ENCODE measurements at places on chromosomes 2 and 18.
A peak's percentile ranks its signal among the peaks of the same experiment; 100 is the strongest.

DNA sequence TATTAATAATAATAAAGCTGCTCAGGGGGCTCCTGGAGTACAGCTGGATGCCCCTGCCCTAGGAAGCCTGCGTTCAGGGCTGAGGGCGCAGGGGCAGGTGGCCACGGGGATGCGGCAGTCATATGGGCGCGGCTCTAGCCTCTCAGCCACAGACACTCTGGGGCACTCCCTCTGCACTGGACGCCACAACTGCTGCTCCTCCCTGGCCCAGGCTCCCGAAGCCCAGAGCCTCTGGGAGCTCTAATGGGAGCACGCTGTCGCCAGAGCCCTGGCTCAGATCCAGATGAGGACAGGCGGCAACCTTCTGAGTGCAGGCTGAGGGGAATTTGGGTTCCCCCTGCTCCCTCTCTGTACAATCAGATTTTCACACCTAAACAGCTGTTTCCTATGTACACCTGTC, 93.6 kb downstream of the MTCL1 start:
- DNase-seq = peak; percentile 40

GRCh38 chr2:221289389-221289788, 282.7 kb downstream of the EPHA4 start:
- no peak for DNase-seq

DNA sequence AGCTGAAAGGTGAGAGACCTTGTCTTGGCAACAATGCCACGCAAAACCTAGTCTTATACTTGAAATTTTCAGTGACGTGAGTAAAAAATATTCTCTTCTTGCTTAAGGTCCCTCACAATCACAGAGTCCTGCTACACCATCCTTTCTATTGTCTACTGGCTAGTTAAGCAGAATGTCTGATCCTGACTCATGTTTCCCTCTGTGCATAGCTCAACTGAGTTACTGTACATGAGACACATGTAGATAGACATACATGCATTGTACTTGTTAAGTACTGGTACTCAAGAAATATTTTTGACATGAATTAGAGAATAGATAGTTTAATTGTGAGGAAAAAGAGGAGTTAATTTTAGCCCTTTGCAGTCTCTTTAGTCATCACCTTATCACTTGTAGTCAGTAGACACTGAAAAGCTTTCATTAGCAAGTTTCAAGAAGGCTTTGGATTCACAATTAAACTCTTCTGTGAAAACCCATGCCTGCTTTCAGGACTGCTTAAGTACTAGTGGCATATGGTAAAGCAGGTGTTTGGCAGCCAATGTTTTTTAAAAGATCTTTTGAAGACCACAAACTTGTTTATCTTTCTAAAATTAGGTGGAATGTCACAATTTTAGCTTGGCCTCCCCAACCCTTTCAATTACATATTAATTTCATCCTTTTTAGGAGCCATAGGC, 158.7 kb upstream of the CCDC150 start:
- peak; percentile 29 for DNase-seq

GRCh38 chr2:95240091-95240490, 32.8 kb downstream of the ZNF892 start:
- DNase-seq = no peak

GRCh38 chr2:119240311-119241204, 16.9 kb downstream of the STEAP3 start:
- DNase-seq = peak; percentile 98

DNA sequence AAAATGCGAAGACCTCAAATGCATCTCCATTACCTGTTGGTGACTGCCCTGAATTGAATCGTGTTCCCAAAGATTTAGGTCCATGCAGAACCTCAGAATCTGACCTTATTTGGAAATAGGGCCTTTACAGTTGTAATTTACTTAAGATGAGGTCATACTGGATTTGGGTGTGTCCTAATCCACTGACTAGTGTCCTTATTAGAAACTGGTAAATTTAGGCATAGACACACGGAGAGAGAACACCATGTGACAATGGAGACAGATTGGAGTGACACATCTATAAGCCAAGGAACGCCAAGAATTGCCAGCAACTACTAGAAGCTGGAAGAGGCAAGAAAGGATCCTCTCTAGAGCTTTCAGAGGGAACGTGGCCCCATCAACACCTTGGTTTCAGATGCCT, 203.1 kb downstream of the SMAD2 start:
- DNase-seq = no peak

DNA sequence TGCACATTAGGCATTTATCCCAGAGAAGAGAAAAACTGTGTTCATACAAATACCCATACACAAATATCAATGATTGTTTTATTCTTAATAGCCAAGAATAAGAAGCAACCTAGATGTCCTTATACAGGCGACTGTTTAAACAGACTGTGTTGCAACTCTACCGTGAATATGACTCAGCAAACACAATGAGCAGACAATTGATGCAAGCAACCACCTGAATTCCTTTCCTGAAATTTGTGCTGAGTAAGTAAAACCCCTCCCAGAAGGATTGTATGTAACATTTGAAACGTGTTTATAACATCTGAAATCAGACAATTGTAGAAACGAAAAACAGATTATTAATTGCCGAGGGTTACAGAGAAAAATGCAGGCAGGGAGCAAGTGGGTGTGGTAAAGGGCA, 621.9 kb upstream of the SOX11 start:
- DNase-seq = peak; percentile 80

DNA sequence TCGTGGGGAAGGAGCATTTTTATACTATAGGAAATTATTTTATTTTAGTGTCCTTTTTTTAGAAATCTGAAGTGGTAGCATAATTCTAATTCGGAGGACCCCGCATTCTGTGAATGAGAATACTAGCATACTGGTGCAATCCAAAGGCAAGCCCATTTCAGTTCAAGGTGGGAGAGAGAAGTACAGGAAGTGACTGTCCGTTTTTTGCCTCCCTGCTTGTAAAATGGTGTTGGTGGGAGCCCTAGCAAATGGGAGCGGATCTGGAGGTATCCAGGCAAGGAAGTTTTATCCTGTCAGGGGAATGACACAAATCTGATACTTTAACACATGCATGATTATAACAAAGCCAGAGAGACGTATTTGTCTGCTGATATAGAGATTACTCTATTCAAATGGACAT, 141.7 kb downstream of the ESCO1 start:
- DNase-seq = no peak

DNA sequence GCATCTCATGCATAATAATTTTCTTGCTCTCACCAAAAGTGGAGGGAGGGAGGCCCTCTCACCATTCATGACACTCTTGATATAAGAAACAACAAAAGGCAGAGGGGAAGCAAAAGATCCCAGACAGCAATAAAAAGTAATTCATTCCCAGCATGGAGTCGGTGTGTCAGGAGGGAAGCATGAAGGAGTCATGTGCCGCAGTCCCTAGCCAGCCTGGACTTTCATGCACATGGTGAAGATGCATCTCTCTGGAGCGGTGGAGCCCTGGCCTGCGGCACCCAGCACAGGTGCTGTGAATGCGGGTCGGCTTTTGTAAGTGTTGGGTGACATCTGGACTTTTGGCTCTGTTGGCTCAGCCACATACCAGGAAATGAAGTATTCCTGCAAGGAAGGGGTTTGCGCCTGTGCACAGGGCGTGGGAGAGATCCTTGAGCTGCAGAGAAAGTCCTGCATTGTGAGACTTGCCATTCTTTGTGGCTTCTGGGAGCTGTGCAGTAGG, 119.4 kb downstream of the COPS8 start:
- no peak for DNase-seq

- DNase-seq = no peak
Measured at GRCh38 chr18:64027931-64028695, 58.2 kb downstream of the SERPINB8 start.

DNA sequence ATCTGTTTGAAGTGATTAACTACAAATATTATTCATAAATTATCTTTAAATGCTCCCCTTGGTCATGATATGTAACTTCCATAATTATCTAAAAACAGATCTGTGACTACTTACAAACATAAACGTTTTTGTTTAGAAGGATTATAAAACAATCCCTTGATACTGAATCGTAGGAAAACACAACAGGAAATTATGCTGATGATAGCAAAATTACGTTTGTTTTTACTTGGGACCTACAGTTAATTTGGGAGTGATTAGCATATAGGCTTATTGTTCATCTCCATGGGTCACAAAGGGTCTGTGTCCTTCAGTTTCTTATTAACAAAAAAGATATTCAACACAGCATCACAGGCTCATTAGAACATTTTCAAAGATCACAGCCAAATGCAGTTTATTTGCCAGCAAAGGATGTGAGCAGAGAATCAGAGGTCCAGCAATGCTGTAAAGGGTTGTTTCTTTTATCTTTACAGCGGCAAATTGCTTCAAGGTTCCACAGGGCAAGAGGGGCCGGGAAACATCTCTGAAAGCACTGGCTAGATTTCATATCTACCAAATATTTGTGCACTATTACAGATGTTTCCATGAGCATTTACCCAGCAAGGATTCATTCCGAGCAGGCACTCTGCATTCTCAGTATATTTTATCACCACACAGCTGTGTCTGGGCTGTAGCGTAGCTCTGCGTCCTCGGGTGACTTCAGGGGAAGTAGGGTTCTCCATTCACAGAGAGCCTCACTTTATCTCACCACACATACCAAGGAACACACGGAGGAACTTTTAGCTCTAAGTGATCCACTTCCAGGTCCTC, 4.1 kb downstream of the CCDC195 start:
- DNase-seq = no peak

DNA sequence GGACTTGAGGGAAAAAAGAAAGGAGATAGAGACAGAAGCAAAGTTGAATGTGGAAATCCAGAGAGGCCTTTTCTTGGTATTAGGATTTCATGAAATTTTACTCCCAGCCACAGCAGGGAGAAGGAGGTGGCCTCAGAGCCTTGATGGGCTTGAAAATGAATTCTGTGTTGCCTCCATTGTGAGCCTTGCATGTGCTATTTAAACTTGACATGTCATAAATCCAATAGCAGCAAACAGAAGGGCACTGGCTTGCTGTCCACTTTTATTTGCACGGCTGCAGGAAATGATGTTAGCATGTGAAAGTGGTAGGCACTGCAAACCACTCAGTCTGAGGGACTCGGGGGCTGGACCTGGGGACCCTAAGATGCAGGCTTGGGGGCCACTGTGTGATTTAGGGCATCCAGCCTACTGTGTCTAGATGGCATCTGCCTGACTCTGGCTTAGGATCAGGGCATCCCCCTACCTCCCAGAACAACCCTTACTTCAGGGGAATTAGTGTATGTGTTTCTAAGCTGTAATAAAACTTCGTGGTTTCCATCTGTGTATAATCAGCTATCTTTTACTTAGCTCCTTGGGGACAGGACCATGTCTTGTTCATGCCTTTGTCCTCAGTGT, 139.1 kb upstream of the SKOR2 start:
- no peak for DNase-seq

GRCh38 chr2:146873056-146873455, 971.8 kb upstream of the ACVR2A start:
- no peak for DNase-seq

- no peak for DNase-seq
Measured at GRCh38 chr2:134177351-134177931, 76.4 kb upstream of the MGAT5 start.

DNA sequence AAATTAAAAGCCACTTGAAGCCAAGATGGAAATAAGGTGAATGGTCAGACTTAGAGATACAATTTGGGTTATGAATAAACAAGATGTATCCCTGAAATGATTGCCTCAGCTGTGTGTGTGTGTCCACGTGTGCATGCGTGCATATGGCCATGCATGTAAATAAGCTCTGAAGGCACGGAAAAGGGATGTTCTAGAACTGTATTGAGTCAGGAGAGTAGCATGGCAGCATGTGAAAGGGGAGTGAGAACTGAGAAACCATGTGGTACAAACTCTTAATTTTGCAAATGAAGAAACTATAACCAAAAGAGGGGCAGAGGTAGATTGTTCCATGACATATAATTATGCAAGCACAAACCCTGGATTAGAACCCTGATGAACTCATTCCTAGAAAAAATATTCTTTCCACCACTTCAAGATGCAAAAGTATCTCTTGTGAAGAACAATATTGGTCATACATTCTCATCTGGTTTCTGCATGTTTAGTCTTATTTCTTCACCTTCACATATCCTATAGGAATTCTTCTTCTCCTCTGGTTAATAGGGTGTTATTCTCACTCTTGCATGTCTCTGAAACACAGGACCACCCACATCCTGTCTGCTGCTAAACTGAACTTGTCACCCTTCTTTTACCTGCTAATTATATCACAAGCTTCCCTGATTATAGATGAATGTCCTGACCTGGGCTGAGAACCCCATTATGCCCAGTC, 455.8 kb downstream of the SETBP1 start:
- no peak for DNase-seq

- DNase-seq = no peak
Measured at GRCh38 chr2:8927510-8928455, 75.7 kb downstream of the MBOAT2 start.
